Urothelium cell line (cell line): ENCODE measurements at places on chromosomes 7 and 10.
A peak's percentile ranks its signal among the peaks of the same experiment; 100 is the strongest.

DNA sequence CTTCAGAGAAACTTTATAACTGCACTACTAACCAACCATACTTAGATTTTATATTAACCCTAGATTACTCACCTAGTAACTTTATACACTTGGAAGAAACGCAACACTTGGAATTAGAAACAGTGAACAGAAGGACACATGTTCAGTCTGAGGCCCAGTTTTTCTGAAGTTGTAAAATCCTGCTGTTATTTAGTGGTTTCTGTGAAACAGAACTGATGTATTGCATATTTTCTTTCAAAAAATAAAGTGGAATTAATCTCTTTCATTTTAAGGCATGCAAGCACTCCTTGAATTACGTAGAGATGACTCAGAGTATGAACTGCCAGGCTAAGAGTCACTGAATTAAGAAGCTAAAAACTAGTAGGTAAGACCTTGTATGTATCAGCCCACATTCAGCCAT, 215.8 kb downstream of the SKAP2 start:
- DNase-seq = peak; percentile 43

DNA sequence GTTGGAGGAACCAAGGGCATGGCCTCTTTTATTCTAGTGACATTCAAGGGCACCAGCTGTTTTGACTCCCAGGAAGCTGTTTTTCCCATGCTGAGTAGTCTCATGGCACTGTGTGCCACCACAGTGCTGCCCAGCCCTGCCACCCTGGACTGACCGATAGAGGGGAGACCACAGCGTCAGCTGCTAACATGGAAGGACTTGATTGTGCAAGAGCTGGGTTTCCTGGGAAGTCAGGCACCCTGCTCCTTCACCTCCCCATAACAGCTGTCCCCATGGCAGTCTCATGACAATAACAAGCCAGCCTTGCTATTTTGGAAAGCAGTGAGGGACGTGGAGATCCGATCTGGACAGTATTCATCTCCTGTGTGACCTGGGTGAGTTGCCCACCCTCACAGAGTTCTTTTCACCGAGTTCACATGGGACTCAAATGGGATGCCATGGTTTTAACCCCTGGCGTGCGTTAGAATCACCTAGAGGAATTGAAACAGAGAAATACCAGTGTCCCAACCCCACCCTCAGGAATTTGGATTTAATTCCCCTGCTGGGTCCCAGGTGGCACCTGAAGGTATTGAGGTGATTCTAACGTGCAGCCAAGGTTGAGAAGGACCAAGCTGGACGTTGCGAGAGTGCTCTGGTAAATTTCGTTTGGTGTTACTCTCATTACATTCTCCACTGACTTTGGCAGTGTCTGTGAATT, 174.8 kb downstream of the CELF2 start:
- no peak for DNase-seq

GRCh38 chr7:116967983-116968382, 14.7 kb downstream of the ST7 start:
- no peak for DNase-seq

DNA sequence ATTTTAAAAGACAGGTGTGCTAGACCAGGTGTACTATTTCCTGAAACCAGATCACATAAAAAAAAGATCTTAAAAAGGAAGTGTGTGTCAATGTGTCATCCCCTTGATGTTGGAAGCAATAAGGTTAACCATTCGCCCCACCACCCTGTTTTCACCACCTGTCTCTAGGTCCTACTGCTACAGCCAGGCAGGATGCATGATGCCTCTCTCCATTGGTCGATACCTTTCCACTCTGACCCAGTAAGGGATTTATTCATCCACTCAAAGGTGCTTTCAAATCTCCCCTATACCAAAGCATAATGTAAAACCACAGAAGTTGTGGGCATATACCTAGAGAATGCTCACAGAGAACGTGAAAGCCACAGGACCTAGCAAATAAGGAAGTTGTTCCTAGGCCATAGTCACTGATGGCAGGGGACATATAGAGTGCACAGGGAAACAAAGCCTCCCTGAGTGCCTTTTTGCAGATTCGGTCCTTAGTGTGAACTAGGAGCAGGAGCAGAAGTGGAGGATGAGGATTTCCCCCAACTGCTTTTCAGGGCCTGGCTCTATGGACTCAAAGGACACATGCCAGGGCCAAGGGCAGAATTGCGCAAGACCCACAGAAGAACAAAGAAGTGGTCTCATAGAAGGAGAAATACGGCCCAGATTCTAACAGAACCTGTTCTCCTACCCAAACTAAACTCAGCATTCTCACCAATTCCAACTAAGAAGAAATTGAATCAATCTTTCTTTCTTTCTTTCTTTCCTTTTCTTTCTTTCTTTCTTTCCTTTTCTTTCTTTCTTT, 631.5 kb upstream of the NRP1 start:
- no peak for DNase-seq

DNA sequence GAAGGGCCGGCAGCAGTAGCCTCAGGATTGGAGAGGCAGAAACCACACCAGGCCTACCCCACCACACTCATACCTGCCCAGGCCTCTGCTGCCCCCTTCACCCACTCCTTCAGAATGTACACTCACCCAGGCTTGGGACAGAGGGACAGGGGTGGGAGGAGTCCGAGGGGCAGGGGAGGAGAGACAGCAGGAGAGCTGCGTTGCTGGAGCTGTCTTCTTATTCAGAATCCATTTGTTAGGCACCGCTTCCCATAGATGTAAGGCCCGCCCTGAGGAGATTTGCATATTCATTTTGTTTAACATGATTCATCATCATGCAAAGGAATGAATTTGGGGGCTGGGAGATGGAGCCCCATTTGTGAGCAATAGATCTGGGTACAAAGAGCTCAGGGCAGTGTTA, 156.7 kb downstream of the CDH23 start:
- DNase-seq = no peak

DNA sequence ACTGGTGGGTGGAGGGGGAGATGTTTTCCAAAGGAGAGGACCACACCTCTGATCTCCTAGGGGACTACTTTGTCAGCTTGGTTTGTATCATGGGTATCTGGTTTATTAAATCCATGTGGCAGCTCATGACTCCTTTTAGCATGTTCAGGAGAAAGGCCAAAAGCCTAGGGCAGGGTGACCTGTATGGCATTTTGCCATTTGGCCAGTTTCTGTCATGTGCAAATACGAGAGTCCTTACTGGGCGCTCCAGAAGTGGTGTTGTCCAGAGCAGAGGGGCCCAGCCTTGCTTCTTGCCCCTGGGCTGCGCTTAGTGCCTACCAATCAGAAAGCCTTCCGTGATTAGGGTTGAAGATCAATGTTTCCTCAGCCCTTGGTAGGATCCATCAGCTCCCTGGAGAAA, 31.0 kb downstream of the ADRA2A start:
- no peak for DNase-seq

DNA sequence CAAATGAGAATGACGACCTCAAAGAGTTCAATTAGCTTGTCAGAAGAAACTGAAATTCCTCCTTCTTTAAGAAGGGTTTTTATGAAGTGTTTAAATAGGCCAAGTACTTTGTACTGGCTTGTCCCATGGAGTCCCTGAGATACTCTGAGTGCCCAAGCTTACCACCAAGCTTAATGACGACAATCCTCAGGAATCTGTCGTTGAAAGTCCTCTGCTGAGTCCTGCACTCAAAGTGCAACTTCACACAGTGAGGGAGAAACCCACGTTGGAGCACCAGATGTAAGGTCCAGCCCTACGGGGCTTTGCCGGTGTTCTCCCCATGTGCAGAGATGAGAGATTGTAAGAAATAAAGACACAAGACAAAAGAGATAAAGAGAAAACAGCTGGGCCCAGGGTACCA, 42.8 kb upstream of the AKR1C2 start:
- DNase-seq = no peak

- DNase-seq = no peak
Measured at GRCh38 chr10:88343761-88344484, 239.2 kb downstream of the RNLS start.

- no peak for DNase-seq
Measured at GRCh38 chr7:151454932-151455530, 15.1 kb upstream of the CRYGN start.

GRCh38 chr7:68752485-68753178, 845.6 kb upstream of the AUTS2 start:
- DNase-seq = no peak

- peak; percentile 93 for DNase-seq
Measured at GRCh38 chr10:70132098-70133029, at the start of gene AIFM2. Gene AIFM2 (minus strand): TSS chr10:70132825. CDS start chr10:70124084, 8,741 bp downstream.

DNA sequence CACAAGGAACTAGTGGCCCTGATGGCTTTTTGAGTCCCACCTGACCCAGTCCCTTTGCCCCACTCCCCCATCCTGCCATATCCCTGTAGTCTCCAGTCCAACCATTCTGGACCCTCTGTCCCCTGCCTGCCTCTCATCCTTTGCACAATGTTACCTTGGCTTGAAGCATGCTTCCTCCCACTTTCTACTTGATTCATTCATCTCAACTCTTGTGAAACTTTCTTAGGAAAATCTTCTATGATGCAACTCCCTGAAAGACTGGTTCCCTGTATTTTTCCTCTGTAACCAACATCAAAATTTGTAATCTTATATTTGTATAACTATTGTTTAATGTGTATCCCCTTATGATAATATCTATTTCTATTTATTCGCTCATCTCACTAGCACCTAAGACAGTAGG, 151.5 kb downstream of the LRRTM3 start:
- DNase-seq = no peak

- DNase-seq = no peak
Measured at GRCh38 chr7:45180084-45180986, 22.7 kb downstream of the RAMP3 start.

DNA sequence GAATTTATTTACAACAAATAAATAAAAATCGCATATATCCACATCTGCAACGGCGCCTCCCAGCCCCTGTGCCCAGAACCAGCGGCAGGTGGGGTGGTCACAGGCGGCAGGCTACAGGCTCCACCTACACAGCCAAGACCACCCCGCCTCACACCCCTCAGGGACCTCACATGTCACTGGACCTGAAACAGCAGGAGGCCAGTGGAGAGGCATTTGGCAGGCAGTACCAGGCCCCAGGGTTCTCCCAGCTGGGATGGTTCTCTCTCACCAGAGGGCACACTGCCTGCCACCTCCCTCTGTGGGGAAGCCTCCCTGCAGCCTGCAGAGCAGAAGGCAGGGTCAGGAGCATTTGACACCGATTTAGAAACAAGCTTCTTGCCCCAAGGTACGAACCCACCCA, 81.5 kb downstream of the MAD1L1 start:
- DNase-seq = no peak

DNA sequence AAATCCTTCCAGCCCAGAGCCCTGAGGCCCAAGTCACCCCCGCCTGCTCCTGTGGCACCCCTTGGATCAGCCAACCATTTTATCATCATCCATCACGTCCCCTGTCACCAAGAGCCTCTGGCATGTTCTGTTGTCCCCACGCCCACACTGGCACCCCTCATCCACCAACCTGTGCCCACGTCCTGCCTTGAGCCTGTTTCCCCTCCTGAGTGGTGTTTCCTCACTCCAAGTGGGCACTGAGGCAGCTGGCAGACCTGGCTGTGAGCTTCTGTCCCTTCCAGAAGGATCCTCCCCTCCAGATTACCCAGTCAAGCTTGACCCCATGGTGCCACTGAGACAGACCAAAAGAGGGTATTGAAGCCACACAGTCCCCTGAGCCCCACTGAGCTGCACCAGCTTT, 71.4 kb upstream of the ANTXRL start:
- peak; percentile 0 for DNase-seq

GRCh38 chr7:73606801-73607691, 17.3 kb downstream of the MLXIPL start:
- peak; percentile 69 for DNase-seq

DNA sequence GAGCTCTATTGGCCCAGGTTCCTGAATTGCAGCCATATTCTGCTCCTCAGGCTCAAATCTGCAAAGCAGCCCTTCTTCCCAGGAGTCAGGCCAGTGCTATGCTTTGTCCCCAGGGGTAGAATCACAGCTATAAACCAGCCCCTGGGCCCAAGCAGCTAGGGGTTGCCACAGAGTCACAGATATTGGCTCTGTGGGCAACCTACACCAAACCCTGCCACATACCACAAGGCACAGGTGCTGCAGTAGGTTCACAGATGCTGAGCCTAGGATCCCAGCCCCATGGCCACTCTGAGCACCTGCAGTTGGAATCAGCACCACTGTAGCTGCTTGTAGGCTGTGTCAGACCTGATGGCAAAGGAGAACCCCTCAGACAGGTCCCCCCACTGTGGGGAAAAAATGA, 43.1 kb upstream of the CAMK2B start:
- DNase-seq = no peak

DNA sequence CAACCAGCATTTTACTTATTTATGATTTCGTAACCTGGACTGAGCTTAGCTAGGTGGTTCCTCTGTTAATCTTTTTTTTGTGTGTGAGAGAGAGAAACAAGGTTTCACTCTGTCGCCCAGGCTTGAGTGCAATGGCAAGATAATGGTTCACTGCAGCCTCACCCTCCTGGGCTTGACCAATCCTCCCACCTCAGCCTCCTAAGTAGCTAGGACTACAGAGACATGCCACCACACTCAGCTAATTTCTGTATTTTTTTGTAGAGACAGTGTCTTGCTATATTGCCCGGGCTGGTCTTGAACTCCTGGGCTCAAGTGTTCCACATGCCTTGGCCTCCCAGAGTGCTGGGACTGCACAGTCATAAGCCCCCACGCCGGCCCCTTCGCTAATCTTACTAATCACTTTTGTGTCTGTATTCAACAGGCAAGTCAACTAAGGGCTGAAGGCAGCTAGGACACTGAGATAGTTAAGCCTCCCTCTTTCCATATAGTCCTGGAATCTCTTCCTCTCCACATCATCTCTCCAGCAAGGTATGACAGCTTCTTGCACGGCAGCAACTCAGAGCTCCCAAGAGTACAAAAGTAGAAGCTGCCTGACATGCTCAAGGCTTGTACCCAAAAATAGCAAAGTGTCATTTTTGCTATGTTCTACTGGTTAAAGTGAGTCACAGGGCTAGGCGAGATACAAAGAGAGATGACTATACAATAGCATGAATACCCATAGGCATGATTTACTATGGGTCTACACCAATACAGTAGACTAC, 11.3 kb downstream of the KMT2C start:
- DNase-seq = no peak

DNA sequence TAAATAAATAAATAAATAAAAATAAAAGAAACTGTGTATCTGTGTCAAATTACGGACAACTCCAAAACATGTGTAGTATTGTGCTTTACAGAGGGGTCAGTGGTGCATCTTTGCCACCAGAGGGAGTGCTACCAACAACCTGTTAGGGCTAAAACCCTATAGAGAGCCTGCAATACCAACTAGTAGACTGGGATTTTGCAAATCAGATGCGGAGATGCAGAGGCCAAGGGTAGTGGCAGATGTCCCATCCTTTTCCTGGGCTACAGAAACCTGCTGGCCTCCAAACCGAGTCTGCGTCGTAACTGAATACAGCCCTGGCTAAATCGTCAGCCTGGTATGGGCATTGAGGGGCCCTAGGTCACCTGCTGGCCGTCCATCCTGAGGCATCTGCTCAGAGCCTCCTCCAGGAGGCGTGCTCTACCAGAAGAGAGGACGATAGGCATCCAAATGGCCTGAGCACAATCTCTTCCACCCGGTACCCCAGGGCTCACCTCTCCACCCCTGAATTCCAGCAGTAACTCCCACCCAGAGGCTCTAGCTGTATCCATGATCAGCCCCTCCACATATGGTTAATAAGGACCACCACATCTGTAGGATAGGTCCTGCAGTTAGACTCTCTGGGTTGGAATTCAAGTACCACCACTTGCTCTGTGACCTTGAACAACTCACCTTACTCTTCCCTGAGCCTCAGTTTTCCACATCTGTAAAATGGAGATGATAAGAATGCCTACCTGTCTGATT, 6.2 kb upstream of the RRP12 start:
- peak; percentile 72 for DNase-seq
